ENCODE measurements at places on chromosomes 6 and 20.

DNA sequence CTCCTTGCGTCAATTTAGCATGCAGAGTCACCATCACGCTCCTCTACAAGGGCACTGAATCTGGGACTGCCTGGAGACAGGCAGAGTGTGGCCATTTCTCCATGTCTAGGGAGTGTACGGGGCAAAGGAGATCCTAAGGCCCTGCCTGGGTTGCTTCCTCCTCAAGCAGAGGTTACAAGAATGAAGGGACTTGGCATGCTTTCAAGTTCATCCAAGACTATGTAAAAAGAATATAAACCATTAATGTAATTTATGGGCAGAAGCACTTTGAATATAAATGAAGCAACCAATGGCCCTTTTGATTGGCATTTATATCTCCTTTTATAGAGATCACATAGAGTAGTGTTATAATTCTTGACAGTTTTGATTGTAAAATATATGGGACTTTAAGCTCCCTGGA lies 137.5 kb downstream of the BTBD3 start:
- DNase-seq, result no peak

DNA sequence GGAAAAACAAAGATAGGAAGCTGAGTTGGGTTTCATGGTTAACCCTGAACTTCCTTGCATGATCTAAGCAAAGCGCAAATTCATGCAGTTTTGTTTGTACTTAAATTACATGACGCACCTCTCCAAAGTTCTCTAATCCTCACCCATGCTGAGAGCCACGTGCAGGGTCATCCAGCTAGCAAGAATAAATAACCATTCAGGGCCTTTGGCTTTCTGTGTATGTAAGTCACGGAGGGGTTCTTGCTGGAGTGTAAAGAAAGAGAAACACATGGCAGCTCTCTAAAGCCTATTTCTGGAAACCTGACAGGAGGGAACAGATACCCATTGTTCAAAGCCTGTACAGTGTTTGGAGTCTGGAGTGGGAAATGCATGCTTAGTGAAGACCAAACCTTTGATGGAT lies 171.7 kb upstream of the CCN2 start:
- no peak for DNase-seq

DNA sequence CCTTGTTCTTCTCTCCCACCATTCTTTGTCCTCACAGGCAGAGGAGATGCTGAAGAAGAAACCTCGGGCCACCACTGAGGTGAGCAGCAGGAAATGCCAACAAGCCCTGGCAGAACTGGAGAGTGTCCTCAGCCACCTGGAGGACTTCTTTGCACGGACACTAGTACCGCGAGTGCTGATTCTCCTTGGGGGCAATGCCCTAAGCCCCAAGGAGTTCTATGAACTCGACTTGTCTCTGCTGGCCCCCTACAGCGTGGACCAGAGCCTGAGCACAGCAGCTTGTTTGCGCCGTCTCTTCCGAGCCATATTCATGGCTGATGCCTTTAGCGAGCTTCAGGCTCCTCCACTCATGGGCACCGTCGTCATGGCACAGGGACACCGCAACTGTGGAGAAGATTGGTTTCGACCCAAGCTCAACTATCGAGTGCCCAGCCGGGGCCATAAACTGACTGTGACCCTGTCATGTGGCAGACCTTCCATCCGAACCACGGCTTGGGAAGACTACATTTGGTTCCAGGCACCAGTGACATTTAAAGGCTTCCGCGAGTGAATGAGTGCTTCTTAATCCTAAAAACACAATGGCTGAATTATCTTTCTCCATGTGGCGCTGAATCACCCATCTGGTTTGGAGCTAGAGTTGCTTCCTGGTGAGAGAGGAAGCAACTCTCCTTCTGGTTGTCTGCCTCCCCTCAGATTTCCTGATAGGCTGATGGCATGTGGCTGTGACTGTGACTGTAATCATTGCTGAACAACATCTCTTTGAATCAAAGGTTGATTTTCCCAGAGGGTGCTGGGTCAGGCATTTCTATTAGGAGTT lies 4.6 kb downstream of the MAD2L1BP start:
- no peak for DNase-seq

- no peak for DNase-seq
Measured at GRCh38 chr6:134902074-134902861, 47.6 kb downstream of the ALDH8A1 start.

DNA sequence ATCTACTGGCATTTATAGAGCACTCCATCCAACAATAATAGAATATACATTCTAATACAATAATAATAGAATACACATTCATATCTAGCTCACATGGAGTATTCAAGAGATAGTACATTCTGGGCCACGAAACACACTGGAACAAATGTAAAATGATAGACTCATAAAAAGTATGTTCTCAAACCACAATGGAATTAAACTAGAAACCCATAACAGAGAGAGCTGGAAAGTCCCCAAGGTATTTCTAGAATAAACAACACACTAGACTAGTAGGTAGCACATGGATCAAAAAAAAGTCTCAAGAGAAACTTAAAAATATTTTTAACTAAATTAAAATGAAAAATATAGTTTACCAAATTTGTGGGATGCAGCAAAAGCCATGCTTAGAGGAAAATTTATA lies 9.1 kb upstream of the TP53TG5 start:
- DNase-seq, result no peak

GRCh38 chr20:11302436-11302835 lies 615.3 kb upstream of the BTBD3 start:
- DNase-seq, result no peak

DNA sequence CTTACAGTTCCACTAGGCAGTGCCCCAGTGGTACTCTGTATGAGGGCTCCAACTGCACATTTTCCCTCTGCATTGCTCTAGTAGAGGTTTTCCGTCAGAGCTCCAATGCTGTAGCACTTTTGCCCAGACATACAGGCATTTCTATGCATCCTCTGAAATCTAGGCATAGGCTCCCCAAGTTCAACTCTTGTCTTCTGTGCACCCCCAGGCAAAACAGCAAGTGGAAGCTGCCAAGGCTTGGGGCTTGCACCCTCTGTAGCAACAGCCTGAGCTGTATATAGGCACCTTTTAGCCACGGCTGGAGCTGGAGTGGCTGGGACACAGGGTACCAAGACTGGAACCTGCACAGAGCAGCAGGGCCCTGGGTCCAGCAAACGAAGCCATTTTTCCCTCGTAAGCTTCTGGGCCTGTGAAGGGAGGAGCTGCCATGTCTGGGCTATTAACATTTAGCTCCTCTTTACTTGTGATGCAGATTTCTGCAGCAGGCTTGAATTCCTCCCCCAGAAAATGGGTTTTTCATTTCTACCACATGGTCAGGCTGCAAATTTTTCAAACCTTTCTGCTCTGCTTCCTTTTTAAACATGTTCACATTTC lies 596.2 kb upstream of the ADGRB3 start:
- DNase-seq, result no peak

GRCh38 chr6:280775-281468 lies 11.4 kb upstream of the DUSP22 start:
- no peak for DNase-seq

DNA sequence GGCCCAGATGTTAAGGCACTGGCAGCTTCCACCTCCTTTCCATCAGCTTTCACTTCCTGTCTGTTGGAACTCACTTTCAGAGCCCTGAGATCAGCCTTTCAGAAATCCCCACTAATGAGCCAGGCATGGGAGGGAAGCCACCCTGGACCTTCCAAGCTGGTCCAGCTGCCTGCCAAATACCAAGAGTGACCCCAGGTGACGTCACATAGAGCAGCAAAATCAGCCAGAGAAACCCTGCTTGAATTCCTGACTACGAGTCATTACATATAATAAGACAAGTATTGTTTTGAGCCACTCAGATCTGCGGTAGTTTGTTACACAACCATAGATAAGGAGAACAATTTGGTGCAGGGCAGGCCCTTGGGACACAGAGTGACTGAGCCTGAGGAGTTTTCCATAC lies 556.0 kb upstream of the JAG1 start:
- DNase-seq, result peak; percentile 67

DNA sequence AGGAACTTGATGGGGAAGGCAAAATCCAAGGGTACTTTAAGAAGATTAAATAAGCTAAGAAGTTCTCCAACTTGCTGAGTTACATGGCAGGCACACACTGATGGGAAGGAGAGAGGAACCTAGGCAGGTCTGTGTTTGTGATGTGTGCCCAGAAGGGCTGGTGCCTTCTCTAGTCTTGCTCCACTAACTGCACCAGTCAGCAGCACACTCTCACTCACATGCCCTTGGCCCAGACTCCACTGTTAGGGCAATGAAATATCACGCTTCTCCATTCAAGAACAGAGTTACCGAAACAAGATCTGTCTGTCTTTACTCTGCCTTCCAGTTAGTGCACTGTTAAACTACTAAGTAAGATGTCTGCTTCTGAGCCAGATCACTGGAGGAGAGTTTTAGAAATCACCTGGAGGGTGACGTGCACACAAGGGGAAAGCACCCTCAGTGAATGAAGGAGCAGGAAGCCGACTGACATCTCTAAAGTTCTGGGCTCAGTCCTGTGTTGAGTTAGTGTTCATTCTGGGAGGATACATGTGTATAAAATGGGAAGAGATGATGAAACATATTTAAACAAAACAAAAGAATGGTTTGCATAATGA lies 251.1 kb downstream of the FOXC1 start:
- no peak for DNase-seq

DNA sequence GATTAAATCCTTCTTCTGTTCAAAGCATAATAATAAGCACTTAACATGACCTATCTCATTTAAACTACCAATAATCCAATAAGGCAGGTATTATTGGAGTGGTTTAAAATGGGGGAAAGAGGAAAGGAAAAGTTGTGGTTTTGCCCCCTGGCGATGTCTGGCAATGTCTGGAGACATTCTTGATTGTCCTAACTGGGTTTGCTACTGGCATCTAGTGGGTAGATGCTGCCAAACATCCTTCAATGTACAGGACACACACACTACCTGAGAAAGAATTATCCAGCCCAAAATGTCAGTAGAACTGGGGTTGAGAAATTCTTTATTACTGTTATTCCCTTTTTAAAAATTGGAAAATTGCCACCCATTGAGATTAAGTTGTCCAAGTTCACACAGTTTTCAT lies 25.2 kb upstream of the SRSF6 start:
- no peak for DNase-seq

GRCh38 chr6:22880686-22881433 lies 311.5 kb downstream of the HDGFL1 start:
- DNase-seq, result no peak

DNA sequence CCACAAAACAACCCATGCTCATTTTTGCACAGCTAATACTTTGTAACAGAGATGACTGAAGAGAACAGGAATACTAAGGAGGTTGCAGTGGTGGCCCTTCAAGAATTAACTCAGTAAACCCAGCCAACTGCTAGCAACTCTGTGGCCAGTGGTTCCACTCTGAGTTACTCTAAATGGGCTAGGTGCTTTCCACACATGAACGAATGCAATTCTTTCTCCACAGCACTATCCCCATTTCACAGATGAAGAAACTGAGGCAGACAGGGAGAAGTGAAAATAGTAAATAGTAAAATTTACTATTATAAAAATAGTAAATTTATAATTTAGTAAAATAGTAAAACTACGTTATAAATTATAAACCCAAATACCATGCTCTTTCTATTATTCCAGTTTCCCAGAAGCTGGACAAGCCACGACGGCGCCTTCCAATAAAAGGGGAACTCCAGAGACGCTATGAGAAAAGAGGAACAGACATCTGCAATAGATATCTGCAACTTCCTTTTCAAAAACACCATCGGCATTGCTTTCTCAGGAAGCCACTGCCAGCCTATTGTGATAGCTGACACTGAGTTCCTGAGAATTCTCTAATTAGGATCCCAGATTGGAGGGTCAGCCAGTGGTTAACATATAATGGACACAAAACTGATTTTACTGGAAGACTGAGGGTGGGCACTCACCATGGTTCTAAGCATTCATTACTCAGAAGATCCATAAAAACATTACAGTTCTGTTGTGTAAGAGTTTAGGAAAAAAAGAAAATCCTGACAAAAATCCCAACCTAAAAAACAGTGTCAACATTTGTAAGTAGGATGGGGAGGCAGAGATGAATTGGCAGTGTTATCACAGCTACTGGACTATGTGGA lies 16.2 kb downstream of the FKBP1A start:
- peak; percentile 53 for DNase-seq

- peak; percentile 76 for DNase-seq
Measured at GRCh38 chr6:1604158-1605003, 5.3 kb upstream of the FOXC1 start.

GRCh38 chr6:62707156-62707555 lies 421.1 kb upstream of the KHDRBS2 start:
- DNase-seq, result no peak

GRCh38 chr6:89649682-89650081 lies 11.1 kb upstream of the LYRM2 start:
- DNase-seq, result no peak

- peak; percentile 80 for DNase-seq
Measured at GRCh38 chr6:44655412-44656342, 268.2 kb downstream of the CDC5L start.

GRCh38 chr20:16864963-16865362 lies 116.8 kb downstream of the OTOR start:
- DNase-seq, result no peak

- no peak for DNase-seq
Measured at GRCh38 chr6:128836761-128837160, 46.2 kb upstream of the LAMA2 start.

DNA sequence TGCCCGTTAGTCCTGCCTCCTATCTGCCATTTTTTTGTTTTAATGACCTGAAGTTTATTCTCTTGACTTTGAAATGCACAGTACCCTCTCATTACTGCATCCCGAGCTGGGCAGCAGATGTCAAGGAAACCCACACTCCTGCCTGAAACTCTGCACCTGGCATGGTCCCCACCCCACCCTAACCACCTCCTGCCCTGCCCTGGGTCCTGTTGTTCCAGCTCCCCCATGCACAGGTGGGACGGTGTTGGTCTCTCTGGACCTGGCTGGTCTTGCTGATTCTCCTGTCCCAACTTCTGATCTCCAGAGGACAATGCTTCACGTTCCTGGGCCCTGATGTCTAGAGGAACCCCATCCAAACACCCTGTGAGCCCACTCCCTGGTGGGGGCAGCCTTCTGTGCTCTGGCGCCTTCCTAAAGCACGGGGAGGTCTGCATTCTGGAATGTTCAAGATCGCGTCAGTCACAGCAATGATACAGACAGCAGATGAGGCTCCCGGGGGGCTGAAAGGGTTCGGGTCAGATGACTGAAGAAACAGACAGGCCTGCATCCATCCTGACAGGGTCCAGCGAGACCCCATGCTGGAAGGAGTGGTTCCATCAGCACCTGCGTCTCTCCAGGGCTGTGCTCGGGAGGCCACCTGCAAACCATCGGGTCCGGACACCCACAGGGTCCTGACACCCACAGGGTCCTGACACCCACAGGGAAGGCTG lies 73.6 kb downstream of the ERMARD start:
- DNase-seq, result no peak

- DNase-seq, result no peak
Measured at GRCh38 chr6:169862043-169862891, 110.8 kb downstream of the ERMARD start.

GRCh38 chr6:53284901-53285300 lies 63.8 kb downstream of the ELOVL5 start:
- DNase-seq, result no peak

GRCh38 chr6:164066766-164067165 lies 652.2 kb downstream of the QKI start:
- no peak for DNase-seq
